T-helper 2 cell treated with Interferon-gamma antibody and Interleukin-4, amounts not matched to agents 5 μg/mL and 100 μg/mL, for 36 hours (primary cell): ENCODE measurements at places on chromosomes 2 and 18.

DNA sequence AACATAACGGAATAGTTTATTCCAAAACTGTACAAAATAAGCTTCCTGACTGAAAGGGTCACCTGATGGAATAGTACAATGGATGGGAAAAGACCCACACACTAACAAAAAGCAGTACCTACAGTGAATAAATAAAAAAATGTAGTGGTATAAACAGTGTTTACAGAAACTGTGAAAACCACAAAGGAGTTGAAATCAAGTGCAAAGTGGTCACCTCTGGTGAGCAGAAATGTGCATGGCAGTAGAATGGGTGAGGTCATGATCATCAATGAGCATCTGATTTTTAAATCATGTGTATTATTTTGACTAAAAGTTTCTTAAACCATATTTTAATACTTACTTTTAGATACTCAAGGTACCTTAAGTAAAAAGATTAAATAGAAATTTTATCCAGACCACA lies 11.4 kb downstream of the WDSUB1 start:
- no peak for DNase-seq

DNA sequence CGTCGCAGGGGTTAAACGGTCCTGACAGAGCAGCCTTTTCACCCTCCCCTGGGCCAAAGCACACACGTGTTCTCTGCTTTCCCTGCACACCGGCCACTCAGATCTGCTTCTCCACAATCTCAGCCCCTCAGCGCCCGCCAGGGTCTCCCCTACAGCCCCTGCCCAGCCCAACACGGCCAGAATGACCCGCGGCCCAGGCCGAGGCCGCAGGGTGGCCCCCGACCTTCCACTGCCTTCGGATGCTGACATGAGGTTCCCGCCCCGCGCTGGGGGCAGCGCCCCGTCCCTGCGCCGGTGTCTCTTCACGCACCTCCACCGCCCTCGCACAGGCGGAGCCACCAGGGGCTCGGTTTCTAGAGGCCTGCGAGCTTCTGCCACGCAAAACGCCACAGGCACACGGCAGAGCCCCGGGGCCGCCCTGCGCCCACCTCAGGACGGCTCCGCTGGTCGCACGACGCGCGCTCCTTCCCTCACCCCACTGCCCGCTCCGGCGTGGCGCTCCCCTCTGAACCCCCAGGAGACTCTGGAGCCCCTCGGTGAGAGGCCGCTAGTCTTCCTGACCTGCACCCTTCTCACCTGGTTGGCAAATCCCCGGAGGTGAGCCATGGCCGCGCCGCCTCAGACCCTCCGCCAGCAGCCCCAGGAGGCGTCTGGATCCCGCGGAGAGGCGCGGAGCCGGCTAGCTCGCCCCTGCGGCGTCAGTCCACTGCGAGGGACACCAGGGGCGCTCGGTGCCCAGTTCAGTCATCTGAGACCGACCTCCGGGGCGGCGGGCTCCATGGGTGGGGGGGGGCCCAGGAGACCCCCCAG lies 749 bp downstream of the STK25 start:
- peak; percentile 24 for DNase-seq

- DNase-seq = no peak
Observed at GRCh38 chr18:69528435-69528834, 127.7 kb downstream of the DOK6 start.

DNA sequence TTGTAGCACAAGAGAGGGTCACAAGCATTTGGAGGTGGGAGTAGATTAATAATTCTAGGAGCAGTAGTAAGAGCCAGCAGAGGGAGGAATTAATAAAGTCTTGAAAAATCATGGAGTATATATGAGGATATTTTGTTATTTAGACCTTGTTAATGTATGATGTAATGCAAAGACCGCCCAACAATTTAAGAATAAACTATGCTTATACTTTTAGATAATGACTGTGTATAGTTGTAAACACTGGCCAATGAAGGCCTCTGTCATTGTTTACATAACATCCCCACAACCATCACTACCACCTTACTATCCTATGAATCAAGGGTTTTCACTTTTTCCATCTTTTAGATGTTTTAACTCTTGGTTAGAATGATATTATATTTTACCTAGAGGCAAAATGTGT lies 37.6 kb downstream of the OSR1 start:
- no peak for DNase-seq
